NCI-H1436 treated with DMSO at 0.1 percent for 48 hours (cell line): ENCODE measurements at places on chromosomes 2 and 18.

GRCh38 chr2:191297033-191297432 lies 51.8 kb downstream of the MYO1B start:
- DNase-seq, result no peak

DNA sequence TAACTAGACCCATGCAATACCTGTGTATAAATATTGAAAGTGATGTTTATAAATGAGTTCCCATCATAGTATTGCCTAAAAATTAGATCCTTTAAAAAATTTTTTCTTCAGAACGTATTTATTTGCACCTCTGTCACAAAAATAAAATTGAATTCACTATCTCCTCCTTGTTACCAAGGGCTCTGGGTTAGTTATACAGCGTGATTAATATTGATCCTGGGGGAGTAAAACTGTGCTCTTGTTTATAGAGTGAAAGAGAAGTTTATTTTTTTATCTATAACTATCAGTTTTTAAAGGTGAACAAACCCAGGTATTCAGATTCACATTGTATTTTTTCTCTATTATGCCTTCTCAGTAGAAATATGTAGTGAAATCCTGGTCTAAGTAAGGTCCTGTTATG lies 458.5 kb downstream of the CPS1 start:
- DNase-seq, result no peak

GRCh38 chr18:10361660-10362059 lies 92.8 kb upstream of the APCDD1 start:
- no peak for DNase-seq

GRCh38 chr2:47654790-47655562 lies 128.0 kb upstream of the MSH6 start:
- DNase-seq, result peak; percentile 16

- no peak for DNase-seq
Observed at GRCh38 chr2:119350311-119350998, 16.2 kb downstream of the C2orf76 start.

GRCh38 chr18:49038423-49038822 lies 87.7 kb upstream of the SMAD7 start:
- no peak for DNase-seq

DNA sequence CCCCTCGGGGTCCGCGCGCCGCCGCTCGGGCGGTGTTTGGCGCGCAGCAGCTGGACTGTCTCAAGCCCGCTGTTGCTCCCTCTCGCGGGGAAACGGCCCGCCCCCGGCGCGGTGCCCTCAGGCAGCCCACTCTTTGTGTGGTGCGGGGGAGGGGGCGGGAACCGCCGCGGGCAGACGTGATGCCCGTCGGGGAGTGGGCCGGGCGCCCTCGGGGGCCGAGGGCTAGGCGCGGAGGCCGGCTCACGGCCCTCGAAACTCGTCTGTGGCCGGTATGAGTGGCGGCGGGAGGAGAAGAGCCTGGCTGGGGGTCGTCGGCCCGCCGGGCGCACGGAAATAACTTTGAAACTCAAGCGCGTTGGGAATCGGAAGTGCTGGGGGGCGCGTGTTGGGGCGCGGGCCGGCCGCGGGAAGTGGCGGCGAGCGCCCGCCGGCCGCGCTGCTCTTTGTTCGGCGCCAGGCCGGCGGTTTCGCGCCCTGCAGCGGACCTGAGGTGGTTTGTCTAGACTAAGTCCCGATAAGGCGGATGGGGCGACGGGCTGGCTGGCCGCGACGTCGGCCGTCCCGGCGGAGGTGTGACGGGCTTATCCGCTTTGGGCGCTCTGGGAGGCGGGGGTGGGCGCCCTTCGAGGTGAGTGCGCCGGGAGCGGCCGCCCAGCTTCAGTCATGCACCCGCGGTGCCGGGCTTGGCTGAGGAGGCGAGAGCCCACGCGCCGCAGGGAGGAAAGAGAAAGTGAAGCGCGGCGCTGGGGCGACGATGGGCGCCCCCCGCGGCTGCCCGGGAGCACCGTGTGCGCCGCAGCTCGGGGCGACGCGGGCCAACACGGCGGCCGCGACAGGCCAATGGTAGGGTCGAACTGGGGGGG lies 679 bp downstream of the PTMA start:
- DNase-seq, result no peak

DNA sequence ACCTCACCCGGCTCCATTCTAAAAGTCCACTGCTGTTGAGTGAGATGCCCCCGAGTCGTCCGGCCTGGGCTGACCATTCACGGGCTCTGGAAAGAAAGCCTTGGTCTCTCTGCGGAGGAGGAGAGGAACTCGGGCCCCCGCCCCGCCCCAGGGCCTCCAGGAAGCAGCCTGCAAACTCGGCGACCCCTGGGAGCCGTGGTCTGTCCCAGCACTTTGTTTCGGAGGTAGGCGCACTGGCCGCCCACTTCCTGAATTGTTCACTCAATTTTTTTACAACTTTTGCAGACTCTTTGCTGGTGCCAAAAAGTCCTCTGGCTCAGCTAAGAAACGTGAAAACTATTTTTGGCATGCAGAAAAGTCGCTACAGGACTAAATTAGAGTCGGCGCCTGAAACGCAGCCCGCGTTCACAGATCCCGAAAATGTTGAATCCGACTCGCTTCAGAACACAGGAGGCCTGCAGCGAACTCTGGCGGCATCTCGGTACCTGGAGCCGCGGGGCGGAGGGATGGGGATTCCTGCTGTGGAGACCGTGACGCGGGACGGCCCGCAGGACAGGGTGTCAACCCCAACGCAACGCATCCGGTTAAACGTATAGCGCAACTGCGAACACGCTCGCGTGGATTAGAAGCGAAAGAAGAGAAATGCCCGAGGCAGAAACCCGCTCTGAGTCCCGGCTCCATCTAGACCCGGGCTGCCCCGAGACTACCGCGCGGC lies 1.5 kb downstream of the PXDN start:
- no peak for DNase-seq

- DNase-seq, result no peak
Observed at GRCh38 chr2:167697194-167697593, 550.2 kb downstream of the STK39 start.

- no peak for DNase-seq
Observed at GRCh38 chr2:45533771-45534170, 77.3 kb downstream of the SRBD1 start.

DNA sequence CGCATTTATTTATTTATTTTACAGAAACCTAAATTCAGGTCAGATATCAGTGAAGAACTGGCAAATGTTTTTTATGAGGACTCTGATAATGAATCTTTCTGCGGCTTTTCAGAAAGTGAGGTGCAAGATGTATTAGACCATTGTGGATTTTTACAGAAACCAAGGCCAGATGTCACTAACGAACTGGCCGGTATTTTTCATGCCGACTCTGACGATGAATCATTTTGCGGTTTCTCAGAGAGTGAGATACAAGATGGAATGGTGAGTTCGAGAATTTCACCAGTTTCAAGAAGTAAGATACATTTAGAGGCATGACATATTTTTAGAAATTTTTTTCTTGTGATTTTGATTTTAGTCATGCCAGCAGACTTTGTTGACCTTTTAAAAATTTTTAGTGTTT lies 4.6 kb downstream of the CDCA7 start:
- no peak for DNase-seq

DNA sequence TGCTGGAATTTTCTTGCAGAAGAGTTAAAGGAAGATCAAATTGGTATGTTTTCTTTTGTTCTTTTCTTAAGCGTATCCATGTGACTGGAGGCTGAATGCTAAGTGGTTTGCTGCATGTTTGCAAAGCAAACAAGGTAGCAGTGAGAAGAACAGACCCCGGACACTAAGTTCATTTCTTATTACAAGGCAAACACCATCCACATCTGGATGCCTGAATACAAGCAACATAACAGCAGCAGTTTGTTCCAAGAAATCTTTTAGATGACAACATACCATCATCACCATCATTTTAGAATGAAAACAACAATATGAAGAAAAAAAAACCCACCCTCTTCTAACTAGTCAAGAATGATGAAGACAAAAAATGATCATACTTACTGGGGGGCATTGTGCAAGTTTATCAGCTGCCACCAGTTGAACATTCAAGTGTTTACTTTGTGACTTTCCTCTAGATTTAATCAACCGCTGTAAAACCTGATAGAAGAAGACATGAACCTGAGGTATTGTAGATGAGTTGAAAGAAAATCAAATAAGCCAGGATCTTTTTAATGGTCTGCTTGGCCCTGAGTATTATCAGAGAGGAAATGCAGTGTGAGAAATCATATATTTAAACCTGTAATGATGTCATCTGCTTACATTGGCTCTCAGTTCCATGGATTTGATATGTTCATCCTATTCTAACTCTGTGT lies 25.0 kb upstream of the ARL5A start:
- DNase-seq, result no peak

- DNase-seq, result no peak
Observed at GRCh38 chr2:160358046-160358445, 135.6 kb downstream of the RBMS1 start.

- DNase-seq, result no peak
Observed at GRCh38 chr2:41993435-41993925, 54.3 kb upstream of the PKDCC start.

GRCh38 chr2:232476045-232476444 lies 11.6 kb downstream of the ECEL1 start:
- DNase-seq, result no peak

DNA sequence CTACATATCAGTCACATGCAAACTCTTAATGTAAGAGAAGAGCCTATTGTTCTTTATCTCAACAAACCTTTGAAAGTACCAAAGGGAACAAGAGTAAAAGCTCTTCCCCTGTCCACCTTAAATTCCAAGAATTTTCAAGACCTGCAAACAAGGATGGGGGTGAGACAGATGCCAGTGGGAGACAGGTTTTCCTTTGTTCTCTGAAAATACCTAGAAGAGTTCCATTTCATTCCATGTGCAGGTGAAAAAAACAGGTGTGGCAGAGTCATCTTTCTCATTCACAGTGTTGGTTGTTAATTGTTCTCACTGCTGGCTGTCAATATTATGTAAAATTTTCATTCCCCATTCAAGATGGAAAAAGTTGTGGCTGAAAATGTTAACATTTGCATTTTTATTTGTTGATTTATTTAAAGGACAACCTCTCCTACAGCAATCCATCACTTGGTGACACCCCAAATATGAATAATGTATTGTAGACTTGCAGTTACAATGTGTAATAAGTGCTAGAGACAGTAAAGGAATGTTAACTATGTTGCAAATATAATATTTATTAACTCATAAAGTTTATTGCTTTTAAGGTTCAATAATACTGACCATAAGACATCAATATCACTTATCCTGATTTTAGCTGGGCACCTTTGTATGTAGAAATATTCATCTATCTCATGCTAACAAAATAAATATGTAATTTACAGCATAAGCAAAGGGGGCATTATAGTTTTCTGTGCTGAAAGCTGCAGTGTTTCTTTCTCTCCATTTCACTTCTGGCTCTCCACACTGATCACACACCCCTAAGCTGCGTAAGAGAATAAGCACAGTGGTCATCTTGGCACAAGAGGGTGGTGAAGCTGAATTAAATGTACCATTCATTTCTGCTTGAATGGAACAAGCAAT lies 347.0 kb downstream of the KIAA1328 start:
- no peak for DNase-seq

GRCh38 chr2:176188774-176189680 lies 559 bp downstream of the HOXD1 start:
- no peak for DNase-seq

DNA sequence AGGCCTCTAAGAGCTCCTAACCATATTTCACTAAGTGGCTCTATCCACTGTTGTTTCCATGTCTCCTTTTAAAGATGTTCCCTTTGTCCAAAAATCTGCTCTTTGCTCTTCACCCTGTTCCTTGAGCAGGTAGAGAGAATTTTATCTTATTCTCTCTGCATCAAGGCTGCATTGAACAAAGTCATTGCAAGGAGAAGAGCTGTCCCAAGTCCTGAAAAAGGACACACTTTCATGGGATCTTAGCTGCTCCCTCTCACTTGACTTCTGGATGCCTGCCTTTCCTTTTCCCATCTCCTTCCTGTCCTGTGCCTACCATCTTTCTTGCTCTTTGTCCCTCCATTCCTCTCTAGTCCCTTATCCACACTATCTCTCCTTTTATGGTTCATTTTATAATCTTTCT lies 235.2 kb upstream of the THSD7B start:
- DNase-seq, result no peak

- no peak for DNase-seq
Observed at GRCh38 chr18:57811477-57812125, 8.5 kb upstream of the ATP8B1 start.

- no peak for DNase-seq
Observed at GRCh38 chr2:110816404-110817365, 84.3 kb downstream of the ACOXL start.

DNA sequence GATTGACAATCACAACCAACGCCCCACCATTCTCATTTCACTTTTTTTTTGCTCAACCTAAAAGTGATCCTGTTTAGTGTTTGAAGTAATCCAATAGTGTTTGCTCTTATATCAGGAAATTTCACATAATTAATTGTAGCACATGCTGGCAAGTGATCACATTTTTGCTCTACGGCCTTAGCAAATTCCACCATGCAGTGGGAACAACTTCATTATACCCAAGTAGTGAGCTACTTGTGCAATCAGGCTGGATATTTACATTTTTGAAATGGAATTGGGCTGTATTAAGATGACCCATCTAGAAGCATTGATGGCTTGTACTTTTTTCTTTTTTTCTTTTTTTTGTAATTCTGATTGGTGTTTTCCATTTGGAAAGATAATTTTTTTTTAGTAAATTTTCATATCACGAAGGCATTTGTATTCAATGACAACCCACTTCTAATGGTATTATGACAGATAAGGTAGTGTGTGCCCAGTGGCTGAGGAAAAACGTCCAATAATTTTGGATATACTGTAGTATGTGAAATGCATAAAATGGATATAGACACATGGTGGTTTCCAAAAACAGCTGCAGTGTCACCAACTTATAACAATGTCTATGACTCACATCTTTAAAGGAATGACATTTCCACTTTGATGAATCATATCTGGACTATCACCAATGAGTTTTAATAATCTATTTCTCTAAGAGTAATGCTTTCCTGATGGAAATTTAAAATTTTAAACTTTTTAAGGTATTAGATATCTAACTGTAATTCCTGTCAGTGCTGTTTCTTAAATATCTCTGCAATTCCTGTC lies 130.6 kb downstream of the COL6A3 start:
- DNase-seq, result no peak

GRCh38 chr2:127585270-127585807 lies 49.9 kb downstream of the MYO7B start:
- no peak for DNase-seq

DNA sequence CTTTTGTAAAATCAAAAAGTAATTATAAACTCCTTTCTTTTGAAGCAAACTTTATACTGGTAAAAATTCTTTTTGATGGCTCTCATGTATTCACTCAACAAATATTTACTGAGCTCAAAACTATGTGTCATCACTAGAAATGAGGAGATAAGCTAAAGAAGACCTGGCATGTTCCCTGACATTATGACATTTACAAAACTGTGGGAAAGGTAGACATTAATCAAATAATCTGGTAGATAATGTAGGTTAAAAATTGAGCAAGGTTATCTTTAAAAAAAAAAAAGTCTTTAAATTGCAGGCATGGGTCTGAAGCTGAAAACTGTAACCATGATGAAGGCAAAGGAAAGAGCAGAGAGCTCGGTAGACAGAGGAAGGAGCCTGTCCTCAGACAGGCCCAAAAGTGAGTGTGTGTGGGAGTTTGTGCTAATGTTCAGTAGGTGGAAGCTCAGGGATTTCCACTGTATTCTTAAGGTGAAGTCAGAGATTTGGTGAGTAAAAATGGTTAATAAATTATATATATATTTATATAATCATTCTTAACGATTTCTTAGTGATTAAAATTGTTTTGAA lies 612.9 kb downstream of the LRP1B start:
- no peak for DNase-seq
